ENCODE measurements at places on chromosomes 6 and 20.

GRCh38 chr20:40438161-40438830 lies 250.7 kb downstream of the MAFB start:
- DNase-seq = no peak

GRCh38 chr20:16699293-16699692 lies 30.5 kb upstream of the SNRPB2 start:
- no peak for DNase-seq

- DNase-seq = no peak
Observed at GRCh38 chr6:102717737-102718456, 1324.4 kb downstream of the GRIK2 start.

GRCh38 chr6:83908813-83909212 lies 49.3 kb downstream of the CYB5R4 start:
- no peak for DNase-seq

DNA sequence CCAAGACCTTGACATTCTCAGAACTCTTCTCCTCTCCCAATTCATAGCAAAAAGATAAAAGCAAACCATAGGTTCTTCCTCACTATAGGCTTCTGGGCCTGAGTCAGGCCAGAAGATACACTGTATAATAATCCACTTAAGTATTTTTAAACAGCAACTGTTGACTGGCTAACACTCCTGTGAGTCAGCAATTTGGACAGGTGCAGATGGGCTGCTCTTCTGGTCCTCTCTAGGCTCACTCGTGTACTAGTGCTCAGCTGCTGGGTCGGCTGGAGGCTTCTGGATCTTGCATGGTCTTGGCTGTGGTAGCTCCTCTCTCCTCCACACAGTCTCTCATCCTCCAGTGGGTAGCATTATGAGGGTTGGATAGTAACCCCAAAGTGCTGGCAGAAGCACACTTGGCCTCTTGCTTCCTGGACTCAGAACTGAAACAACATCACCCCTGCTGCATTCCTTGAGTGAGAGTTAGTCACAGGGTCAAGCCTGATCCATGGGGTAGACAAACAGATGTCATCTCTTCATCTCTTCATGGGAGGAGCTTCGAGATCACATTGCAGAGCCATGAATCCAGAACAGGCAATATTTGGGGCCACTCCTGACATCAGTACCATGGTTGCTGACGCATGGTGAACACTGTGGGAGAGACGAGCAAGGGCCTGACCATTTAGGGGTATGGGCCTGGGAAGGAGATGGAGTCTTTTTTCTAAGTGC lies 86.9 kb downstream of the C6orf118 start:
- no peak for DNase-seq

DNA sequence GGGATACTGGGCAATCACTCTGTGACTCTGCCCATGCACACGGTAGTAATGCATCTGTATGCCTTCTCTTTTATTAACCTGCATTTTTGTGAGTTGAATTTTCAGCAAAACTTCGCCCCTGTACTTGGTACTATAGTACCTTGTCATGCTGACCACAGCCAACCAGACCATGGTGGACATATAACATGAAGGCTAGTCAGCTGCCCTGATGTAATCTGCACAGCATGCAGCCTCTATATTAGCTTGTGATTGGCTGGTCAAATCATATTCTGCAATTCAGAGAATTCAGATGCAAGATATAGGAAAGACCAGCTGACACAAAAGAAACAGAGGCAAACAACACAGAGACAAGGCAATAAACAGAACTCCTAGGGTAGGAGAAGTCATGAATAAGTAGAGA lies 200.9 kb upstream of the JARID2 start:
- no peak for DNase-seq

- DNase-seq = no peak
Observed at GRCh38 chr6:37451441-37452193, 18.6 kb downstream of the CMTR1 start.

DNA sequence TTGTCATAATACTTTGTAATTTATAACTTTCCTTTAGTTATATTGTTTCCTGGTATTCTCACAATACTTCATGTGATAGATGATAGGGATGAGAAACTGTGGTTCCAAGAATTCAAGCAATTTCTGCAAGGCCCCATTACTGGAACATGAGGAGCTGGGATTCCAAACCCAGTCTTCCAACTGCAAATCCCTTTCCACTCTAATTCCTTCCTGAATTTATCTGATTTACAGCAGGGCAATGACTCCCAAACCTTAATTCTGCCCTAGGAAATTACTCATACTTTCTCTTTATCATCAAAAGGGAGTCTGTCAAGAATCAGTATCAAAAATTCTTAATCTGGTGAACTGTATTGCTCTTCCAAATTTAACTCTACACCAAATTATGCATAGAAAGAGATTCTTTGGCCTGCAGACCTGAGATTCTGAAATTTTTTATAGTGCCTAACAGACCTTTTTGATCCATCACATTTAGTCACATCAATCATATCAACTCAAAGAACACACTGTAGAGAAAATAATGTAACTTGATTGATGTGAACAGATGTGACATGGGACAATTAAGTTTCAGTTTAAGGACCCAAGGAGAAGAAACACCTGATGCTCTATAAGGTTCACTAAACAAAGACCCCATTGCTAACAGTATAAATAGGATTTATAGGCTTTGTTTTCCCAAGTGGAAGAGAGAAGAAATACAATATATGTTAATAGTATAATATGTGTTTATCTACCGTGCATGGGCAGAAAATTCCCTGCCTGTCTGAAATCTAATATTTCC lies 41.5 kb upstream of the GJA1 start:
- no peak for DNase-seq

DNA sequence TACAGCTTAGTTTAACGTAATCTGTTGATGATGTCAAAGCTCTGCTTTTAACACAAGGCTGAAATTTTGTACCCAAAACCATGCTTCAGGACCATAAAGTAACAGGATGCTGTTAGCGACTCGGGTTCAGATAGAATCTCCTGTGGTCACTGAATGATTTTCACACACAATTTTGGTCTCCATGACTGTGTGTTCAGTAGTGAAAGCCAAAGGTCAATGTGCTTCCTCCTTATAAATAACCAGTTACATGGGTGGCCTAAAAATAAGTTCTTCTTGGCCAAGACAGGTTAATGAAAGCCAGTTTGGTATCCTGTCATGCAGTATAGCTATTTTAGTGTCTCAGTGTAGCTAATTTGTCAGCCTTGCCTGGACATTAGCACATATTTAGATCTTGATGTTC lies 19.1 kb upstream of the LOC128125822 start:
- DNase-seq = no peak

DNA sequence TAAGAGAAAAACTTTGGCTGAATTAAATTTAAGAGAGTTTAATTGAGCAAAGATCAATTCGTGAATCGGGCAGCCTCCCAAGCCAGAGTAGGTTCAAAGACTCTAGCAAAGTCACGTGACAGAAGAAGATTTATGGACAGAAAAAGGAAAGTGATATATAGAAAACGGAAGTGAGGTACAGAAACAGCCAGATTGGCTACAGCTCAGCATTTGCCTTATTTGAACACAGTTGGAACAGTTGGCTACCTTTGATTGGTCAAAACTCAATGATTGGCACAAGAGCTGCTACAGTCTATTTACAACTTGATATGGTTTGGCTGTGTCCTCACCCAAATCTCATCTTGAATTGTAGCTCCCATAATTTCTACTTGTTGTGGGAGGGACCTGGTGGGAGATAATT lies 102.6 kb downstream of the PLG start:
- DNase-seq = no peak

DNA sequence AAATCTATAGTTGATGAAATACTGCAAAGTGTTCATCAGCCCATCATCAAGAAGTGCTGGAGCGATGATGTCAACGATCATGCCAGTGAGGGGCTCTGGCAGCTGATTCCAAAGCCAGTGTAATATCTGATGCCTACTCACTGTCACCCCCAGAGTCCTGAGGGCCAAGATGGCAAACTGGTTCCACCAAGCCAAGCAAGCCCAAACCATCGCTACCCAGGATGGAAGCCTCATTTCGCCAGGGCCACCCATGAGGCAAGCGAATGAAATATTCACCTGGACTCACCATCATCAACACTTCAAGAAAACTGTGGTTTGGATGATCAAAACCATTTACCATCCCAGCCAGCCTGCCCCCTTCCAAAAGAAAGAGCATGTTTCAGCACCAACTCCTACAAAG lies 76.5 kb downstream of the GNAS-AS1 start:
- DNase-seq = no peak

DNA sequence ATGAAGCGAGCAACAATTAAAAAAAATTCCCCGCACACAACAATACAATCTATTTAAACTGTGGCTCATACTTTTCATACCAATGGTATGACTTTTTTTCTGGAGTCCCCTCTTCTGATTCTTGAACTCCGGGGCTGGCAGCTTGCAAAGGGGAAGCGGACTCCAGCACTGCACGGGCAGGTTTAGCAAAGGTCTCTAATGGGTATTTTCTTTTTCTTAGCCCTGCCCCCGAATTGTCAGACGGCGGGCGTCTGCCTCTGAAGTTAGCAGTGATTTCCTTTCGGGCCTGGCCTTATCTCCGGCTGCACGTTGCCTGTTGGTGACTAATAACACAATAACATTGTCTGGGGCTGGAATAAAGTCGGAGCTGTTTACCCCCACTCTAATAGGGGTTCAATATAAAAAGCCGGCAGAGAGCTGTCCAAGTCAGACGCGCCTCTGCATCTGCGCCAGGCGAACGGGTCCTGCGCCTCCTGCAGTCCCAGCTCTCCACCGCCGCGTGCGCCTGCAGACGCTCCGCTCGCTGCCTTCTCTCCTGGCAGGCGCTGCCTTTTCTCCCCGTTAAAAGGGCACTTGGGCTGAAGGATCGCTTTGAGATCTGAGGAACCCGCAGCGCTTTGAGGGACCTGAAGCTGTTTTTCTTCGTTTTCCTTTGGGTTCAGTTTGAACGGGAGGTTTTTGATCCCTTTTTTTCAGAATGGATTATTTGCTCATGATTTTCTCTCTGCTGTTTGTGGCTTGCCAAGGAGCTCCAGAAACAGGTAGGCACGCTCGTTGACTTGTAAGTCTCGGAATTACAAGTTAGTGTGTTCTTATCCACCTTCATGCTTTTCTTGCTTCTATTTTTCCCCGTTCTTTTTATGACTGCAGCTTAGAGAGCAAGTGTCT lies at the start of gene EDN1:
TSS of gene EDN1 (plus strand) at position 429 of the 888 bp plus-strand sequence. CDS start at position 698, 269 bp downstream.
- DNase-seq = peak; percentile 81

GRCh38 chr20:20836836-20837235 lies 124.4 kb upstream of the RALGAPA2 start:
- no peak for DNase-seq

GRCh38 chr20:64106435-64106961 lies 867 bp downstream of the NPBWR2 start:
- no peak for DNase-seq

DNA sequence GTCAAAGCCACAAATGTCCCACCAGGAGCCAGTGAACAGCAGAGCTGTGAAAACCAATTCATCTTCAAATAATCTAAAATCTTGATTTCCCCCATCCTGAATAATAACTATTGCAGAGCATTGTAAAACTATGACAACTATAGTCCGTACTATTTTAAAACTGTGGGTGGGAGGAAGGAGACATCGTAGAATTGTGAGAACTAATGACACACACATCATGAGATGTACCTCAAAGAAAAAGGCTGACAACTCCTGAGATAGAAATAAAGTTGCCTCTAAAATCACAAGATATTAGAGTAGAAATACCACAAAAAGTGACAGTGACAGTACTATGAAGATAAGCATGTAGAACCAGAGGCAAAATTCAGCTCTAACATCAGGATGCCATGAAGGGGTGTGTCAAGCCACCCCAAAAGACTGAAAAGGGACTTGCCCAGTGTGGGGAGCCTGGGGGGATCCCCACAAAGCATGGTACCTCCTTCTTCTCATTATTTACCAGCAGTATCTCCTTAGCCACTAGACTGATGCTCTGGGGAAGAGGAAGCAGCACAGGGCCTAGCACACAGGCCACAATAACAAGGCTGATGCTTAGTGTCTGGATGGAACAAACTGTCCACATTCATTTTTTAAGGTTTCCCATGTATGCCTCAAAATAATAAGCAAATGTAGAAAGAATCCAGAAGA lies 13.4 kb downstream of the NAPB start:
- DNase-seq = no peak

- peak; percentile 54 for DNase-seq
Observed at GRCh38 chr20:49484180-49485140, 2.0 kb upstream of the KCNB1 start.

GRCh38 chr20:58566981-58567380 lies 51.8 kb upstream of the APCDD1L start:
- no peak for DNase-seq

- DNase-seq = no peak
Observed at GRCh38 chr6:121242386-121242785, 91.9 kb downstream of the TBC1D32 start.

DNA sequence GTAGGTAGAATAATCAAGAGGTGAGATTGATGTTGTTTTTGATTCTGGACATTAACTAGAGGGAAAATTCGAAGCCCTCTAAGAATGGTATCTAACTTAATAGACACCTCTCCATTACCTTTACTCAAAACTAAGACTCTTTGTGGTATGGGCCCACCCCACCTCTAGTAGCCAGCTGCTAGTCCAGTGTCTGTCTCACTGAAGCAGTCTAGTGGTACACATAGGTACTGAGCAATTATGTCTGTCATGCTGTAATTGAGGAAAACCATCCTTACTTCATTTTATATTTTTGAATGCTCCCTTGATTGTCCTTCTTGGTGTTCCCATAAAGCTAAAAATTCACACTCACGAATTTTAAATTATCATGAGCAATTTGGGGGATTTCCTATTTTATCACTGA lies 290.7 kb downstream of the ARHGAP18 start:
- no peak for DNase-seq

DNA sequence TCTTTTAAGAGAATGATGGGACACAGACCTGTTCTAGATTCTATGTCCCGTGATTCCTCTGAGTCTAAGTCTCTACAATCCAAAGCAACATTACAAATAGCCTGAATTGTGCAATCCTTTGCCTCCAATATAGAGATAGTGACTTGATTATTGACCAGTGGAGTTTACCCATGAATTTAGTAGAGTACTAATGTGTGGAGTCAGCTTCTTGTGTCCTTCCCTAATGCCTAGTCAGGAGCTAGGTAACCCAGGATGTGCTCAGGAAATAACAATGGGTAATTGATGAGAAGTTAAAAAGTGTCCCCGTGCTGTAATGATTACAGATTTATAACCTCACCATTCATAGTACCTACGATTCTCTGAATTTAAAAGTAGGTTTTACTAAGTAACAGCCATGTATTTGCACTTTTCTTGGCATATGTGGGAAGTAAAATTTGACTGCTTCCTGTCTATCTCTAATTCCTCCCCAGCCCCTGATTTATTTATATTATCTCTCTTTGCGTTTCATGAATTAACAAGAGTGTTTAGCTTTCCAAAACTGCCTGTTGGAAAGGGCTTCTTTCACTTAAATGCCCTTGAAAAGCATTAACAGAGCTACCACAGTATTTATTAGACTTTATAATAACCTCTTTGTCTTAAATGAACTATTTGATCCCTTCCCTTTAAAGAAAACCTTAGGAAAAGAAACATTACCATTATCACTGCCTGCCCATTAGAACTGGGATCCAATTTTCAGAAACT lies 30.5 kb downstream of the NEDD9 start:
- no peak for DNase-seq

DNA sequence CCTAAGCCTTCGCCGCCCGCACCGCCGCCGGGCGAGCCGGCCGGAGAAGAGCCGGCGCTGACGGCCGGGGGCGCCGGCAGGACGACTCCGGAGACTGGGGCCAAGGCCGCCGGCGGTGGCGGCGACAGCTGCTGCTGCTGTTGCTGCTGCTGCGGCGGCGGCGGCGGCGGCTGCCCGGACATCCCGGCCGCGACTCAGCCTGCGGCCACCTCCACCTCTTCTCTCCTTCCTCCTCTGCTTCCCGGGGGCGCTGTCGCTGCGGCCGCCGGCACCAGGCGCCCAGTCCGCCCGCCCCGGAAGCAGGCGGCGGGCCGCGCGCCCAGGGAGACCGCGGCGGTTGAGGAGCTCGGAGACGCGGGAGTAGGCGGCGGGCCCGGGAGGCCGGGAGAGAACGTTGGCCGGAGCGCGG lies 307 bp downstream of the RANBP9 start:
- DNase-seq = peak; percentile 51

Measured in RCC 7860 (cell line).